Activated T-cell treated with anti-CD3 and anti-CD28 coated beads, Interleukin-2, amount 50 U/mL, for 48 hours (primary cell): ENCODE measurements at places on chromosomes 13 and 19.

- no peak for DNase-seq
These were observed 3.2 kb downstream of the LSM4 start for GRCh38 chr19:18319591-18320135.

DNA sequence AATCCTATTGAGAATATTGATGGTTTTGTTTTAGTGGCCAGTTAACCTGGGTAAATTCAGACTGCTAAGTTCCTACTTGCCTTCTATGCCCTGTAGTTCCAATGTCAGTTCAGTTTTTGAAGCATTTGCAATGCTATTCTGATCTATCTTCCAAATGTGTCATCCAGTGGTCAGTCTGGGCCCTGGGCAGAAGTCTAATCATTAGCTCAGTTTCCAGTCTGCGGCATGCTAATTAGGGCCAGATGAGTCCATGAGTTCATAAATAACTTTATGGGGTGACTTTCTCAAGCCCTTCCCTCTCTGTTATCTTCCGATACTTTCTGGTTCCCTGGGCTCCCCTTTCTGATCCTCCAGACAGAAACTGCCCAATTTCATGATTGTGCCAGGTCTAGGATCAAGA lies 32.7 kb downstream of the FAM187B start:
- DNase-seq, result no peak

- no peak for DNase-seq
These were observed 10.6 kb upstream of the MADCAM1 start for GRCh38 chr19:485583-486236.

DNA sequence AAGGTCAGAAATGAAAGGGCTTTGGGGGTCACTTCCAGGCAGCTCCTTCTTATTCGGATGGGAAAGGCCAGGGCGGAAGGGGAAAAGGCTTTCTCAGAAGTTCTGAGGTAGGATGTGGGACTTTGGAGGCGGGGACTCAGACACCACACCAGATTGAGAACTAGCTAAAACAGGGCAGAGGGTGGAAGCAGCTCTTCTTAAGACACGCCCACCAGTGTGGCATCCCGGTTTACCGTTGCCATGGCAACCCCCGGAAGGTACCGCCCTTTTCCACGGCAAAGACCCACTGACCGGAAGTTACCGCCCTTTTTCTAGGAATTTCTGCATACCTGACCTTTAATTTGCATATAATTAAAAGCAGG lies 3.8 kb upstream of the LILRA5 start:
- no peak for DNase-seq

GRCh38 chr13:35850569-35850968 lies 280.6 kb downstream of the DCLK1 start:
- no peak for DNase-seq

GRCh38 chr13:113814435-113814821 lies 49.4 kb downstream of the GAS6 start:
- DNase-seq, result no peak

DNA sequence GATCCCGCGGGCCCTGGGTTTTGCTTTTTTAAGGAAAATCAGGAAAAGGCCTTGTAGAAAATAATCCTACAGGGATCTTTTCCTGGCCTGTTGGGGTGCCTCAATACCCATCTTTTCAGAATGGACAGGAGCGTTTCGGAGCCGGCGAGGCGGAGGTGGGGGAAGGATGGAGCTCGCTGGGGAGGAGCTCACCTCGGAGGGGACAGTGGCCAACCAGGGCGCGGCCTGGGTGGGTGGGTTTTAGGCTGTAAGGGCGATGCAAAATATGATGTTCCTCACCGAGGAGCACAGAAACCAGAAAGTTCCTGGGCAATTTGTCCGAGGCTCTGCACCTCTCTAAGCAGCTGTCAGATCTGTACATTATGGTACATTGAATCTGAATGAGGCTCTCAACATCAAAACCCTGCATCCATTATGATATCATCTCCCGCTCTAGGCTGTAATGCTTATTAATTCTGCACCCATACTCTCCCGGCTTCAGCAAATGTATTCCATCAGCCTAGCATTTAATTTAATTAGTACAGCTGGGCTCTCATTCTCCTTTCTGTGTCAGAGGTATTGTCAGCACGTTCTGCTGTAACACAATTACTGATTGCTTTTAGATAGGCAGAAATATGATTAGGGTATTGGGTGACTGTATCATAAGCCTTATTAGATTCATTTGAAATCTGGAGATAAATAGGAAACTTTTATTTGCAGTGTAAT lies 90.3 kb upstream of the SOX1 start:
- DNase-seq, result no peak

DNA sequence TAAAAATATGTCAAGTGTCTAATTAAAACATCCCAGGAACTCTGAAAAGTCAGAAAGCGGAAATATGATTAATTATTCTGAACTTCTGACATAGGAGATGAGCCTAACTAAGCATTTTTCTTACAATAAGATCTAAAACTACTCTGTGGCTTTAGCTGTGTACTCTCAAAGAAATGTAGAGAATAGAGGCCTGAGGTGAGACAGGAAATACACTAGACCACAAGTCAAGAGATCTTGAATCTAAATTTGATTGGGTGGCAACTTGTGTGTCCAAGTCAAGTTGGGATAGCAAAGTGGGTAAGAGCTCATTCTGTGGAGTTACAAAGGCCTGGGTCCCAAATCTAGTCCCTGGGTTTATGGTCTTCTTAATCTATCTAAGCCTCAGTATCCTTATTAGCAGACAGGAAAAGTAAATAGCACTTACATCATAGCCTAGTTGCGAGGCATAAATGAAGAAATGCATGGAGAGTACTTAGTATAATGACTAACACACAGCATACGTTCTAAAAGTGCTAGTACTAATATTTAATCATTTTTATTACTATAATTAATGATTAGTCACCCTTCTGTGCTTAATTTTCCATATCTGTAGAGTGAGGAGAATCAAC lies 9.4 kb upstream of the LRRC63 start:
- no peak for DNase-seq

DNA sequence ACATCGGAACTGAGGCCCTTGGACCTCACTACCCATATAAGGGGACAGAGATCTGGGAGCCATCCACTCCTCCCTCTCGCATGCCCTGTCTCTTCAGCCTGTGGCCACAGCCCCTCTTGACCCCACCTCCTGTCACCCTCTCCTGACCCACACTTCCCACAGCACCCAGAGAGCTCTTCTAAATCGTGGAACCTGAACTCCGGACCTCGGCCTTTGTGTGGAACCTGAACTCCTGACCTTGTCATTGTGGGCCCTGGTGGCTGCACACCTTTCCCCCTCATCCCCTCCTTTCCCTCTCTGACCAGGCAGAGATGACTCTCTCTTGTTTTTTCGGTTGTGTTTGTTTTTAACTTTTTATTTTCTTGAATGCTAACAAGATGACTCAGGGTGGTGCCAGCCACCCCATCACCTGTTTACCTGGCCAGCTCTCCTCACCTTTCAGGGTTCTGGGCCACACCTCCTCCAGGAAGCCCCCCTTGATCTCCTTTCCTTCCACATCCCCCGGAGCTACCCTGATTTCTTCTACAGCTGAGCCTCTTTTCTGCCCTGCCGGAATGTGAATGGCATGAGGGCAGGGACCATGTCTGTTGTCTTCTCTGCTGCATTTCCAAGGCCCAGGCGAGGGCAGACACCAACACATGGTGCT lies 5.1 kb downstream of the MRPL4 start:
- DNase-seq, result no peak

DNA sequence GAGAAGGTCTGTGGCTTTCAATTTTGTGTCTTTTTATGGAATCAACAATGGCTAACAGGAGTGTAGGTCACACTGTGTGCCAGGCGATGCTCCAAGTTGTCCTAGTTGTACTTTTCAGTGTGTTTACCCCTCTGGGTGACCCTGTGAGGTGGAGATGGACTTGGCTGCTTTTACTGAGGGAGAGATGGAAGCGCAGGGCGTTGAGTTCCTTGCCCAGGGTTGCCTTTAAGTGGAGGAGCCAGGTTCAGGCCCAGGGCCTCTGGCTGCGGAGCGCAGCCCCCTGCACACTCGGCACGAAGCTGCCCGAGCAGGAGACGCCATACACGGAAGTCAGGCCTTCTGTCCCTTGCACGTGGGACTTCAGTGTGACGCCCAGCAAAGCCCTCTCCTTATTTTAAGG lies 112.8 kb downstream of the RAB20 start:
- DNase-seq, result no peak

- no peak for DNase-seq
These were observed 122.0 kb downstream of the SIPA1L3 start for GRCh38 chr19:38028913-38029510.

- no peak for DNase-seq
These were observed 56.4 kb upstream of the MBNL2 start for GRCh38 chr13:97165502-97166425.

GRCh38 chr19:38648769-38649304 lies 1.4 kb downstream of the ACTN4 start:
- no peak for DNase-seq

- no peak for DNase-seq
These were observed 2.3 kb upstream of the PSPN start for GRCh38 chr19:6378041-6378440.

DNA sequence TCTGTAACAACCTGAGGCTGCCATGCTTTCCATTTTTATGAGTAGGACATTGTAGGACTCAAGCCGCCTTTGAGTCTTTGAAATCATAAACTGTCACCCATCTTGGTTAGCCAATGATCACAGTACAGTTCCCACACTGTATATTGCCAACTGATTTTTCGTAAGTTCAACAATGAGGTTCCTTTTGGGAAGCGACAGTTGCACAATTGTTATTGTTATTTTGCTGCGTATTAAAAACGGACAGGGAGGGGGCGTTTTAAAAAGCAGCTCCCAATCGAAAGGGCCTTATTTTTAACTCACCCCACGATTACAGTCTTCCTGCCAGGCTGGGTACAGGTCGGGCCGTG lies 601 bp downstream of the SLC46A3 start:
- no peak for DNase-seq

GRCh38 chr13:30341815-30342570 lies 34.6 kb upstream of the KATNAL1 start:
- DNase-seq, result no peak

DNA sequence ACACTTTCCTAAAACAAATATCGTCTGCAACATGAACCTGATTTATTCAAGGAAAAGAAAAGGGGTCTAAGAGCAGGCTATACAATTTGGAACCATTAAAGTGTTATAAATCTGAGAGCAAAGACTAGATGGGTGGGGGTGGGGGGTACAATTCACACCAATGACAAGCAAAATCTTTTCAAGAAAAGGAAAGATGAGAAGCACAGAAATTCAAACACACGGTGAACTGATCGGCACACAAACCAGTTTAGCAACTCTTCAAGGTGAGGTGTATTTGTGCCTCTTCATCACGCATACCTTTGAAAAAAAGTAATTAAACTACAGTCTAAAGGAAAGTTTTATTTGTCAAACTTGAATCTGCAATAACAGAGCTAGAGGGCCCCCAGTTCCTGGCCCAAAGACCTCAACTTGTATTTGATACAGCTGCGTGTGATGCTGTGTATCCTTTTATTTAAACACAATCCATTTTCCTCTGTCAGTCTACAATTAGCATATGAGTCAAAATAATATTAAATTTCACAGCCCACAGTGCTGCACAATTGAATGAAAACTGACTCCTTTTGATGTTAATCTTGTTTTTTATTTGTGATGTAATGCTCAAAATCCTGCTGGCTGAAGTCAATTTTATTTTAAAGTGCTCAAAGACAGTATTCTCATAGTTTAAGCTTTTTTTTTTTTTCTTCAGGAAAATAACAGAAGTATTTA lies 14.2 kb downstream of the EFNB2 start:
- no peak for DNase-seq

- DNase-seq, result no peak
These were observed 47.3 kb upstream of the N4BP2L1 start for GRCh38 chr13:32474999-32475792.

- no peak for DNase-seq
These were observed 258.5 kb downstream of the DLEU7 start for GRCh38 chr13:50584856-50585580.

DNA sequence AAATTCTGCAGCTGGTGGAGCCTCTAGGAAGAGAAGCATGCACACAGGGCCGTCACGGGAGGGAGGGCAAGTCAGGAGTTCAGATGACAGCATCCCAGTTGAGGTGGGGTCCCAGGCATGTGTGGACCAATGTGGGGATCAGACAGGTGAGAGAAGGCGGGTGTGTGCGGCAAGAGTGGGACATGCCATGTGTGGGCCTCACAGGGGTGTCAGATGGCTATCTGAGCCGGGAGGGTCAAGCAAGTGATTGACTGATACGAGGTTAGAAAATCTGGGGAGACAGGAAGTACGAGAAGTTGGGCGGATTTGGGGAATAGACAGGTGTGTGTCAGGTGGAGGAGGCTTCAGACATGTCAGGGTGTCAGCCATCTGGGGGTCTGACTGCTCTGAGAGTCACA lies 8.9 kb downstream of the RASGRP4 start:
- DNase-seq, result no peak

GRCh38 chr13:36445891-36446351 lies 13.6 kb downstream of the CCNA1 start:
- DNase-seq, result no peak

DNA sequence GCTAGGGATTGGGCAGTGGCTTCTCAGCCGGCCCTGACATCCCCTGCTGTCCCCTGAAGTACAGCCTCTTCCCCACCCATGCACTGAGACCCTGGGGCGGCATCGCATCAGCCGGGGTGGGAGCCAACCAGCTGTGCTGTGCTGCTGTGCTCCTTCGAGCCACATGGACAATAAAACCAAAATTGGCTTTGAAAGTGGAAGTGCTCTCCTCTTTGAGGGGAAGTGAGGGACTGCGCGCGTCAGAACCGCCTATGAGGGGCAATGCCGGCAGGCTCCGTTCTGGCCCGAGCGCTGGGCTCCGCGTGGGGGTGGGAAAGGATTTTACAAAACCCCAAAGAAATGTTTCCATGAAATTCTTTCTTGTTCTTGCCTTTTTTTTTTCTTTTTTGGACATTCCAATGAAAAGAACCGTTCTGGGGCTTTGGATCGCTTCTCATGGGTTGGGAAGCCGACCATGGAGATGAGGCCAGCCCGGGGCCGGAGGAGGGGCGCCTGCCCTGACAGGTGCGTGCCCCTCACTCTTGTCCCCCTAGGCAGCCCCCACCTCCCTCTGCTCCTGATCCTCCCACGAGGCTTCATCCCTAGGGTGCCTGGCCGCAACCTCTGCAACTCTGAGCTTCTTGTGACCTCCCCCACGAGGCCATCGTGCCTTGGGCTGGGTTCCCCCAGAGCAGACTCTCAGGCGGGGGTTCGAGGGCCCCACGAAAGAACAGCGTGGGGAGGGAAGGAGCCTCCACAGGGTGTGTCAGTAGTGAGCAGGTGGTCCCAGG lies 22.6 kb downstream of the KLHL26 start:
- DNase-seq, result no peak

DNA sequence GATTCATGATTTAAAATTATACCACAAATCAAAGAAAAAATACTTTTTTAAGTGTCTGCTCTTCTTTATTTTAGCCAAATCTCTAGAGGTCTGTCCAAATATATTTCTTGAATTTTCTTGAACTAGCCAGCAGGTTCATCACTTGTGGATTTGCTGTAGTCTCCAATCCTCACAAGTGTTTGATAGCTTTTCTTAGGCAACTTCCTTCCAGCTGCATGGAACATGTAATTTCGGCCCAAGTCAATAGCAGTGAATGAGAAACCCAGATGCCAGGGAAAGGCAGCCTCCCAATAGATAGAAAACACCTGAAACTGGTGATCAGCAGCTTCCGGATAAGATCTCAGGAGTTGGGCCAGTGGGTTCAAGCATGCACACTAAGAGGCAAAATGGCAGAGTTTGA lies 15.6 kb upstream of the RNASEH2B start:
- DNase-seq, result no peak

- peak; percentile 37 for DNase-seq
These were observed 18.1 kb upstream of the LRP3 start for GRCh38 chr19:33175886-33176669.
